ENCODE measurements at places on chromosomes 12 and 14.

DNA sequence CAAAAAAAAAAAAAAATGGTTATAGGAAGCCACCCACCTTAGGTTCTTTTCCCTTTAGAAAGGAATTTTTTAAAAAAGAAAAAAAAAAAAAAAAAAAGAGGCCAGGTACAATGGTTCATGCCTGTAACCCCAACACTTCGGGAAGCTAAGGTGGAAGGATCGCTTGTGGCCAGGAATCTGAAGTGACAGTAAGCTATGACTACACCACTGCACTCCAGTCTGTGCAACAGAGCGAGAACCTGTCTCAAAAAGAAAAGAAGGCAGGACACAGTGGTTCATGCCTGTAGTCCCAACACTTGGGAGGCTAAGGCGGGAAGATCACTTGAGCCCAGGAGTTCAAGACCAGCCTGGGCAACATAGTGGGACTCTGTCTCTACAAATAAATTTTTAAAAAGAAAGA lies 36.0 kb downstream of the SPTLC2 start:
- DNase-seq: no peak

GRCh38 chr14:91409928-91410718 lies 7.5 kb downstream of the CCDC88C start:
- no peak for DNase-seq

- DNase-seq: no peak
These were observed 25.9 kb upstream of the MAPKAPK5 start for GRCh38 chr12:111816065-111816615.

- peak; percentile 5 for DNase-seq
These were observed 557.3 kb upstream of the MIS18BP1 start for GRCh38 chr14:45810152-45810872.

- DNase-seq: no peak
These were observed 90.8 kb downstream of the LIN7A start for GRCh38 chr12:80846952-80847351.

GRCh38 chr14:101861464-101861863 lies 100.0 kb downstream of the PPP2R5C start:
- no peak for DNase-seq

DNA sequence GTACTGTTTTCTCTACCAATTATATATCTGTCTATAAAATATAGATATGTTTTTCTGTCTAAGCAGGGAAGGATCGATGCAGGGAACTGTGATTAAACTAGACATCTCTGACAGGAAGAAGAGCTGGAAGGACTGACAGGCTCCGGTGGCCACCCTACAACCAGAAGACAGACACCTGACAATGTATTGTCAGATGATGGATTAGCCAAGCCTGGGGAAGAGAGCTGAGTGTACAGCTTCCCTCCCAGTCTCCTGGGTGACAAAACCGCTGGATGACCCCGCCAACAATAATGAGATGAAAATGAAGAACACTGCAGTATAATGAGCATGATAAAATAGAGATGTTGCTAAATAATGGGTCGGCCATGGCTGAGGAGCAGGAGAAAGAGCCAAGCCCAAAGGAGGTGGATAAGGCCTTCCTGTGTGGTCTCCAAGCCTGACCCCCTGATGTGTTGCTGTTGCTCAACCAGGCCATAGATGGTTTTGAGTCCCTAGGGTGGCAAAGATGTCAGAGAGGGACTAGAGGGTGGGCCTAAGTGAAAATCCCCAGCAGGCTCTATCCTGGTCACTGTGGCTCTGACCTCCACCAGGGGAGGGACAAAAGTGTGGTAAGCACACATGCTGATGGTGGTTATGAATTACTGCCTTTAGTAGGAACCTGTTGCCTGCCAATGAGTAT lies 28.2 kb downstream of the DHRS2 start:
- DNase-seq: no peak

GRCh38 chr14:105029402-105029801 lies 8.5 kb upstream of the CDCA4 start:
- DNase-seq: no peak

DNA sequence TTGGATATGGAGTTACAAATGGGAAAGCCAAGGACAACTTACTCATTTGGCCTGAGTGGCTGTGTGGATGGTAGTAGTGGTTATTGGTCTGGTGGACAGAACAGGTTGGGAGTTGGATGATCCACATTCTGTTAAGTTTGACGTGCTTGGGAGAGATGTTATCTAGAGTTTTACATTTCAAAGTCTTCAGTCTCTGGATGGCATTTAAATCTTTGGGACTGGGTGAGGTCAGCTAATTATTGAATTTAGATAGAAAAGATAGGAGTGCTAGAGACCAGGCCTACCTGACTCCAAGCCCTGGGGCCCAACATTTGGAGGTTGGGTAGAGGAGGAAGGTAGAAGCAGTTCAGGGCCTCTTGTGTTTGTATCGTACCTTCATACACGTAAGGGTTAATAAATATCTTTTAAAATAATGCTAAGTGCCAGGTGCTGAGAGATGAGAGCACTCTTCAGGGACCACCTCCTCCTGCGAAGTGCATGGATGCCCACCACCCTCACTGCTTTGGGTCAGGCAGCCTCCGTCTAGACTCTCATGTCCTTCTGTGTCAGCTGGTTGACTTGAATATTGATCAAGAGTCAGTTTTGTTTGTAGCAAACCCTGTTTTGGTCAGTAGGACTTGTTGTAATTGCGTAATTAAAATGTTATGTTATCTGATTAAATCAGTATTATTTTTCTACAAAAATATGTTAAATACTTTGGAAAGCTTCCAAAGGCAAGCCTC lies 460.4 kb upstream of the RGS6 start:
- DNase-seq: no peak

DNA sequence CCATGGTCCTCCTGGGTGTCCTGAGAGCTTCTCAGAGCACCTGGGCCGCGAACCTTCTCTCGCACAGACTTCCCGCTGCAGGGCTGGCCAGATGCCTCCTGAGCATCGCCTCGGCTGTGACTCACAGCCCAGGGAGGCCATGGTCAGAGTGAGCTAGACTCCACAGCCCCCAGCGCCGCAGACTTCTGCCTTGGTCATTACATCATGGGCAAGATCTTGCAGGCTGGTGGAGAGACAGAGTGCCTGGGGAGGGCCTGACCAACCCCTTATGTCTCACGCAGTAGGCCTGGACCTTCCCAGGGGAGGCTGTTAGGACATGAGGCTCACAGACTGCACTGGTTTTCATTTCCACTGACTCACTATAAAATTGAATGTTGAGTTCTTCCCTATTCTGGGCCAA lies 41.8 kb downstream of the SMOC1 start:
- DNase-seq: no peak

DNA sequence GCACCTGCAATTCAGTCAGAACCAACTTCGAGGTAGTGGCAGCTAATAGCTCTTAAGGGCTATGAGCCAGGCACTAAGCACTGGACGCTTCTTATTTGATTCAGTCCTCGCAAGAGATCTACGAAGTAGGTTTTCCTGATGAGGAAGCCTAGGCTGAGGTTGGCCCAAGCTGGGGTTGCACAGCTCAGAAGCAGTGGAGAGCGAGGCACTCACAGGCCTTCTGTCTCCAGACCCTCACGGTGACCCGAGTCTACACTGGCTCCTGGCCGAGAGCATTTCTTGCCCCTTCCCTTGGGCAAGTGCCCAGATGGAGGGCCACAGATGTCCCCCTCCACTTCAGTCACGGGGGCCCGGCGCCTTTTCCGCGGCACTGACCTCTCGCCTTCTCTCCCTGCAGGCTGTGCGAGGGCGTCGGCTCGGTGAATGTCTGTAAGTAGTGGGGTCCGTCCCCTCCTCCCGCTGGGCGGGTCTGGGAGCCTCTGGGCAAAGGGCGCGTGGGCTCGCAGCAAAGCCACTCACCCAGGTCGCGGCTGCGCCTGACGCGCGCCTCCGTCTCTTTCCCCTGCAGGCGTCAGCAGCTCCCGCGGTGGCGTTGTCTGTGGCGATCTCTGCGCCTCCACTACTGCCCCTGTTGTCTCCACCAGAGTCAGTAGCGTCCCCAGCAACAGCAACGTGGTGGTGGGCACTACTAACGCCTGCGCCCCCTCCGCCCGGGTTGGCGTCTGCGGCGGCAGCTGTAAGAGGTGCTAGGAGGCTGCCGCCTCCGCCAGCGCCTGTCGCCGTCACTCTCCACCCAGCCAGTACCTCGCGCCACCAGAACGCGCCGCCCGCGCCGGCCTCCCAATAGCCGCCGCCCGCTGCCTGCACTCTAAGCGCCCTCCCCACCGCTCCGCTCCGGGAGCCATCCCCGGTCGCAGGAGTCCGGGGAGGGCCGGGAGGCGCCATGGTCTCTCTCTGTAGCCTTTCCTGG lies 13.1 kb downstream of the KRT83 start:
- no peak for DNase-seq

DNA sequence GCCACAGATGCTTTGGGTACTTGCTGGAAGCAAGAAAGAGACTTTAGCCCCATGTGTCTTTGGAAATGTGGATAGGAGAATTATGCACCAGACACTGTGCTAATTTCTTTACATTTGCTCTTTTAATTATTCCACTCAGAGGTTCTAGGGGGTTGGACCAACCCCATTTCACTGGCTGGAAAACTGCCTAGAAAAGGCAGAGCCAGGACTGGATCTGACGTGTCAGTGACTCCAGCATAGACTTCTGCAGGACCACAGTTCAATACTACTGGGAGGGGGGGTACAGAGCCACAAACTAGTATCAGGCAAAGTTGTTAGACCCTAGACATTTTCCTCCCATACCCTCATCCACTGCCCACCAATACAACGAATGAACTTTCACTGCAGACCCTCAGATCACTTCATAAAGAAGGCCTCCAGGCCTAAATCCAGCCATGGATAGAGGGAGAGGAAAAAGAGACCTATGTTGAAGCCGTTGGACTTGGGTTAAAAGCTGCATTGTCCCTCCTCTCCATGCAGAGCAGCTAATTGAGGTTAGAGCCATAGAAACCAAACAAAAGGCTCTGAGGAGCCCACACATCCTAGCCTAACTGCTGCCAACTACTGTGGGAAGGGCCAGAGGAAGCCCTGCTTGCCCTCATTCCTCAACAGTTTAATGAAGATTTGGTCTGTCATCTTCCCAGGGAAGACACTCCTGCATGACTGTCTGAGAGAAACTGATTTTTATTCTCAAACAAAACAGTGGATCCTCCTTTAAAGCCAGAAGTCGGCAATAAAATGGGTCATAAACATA lies 68.7 kb downstream of the STON2 start:
- DNase-seq: no peak

DNA sequence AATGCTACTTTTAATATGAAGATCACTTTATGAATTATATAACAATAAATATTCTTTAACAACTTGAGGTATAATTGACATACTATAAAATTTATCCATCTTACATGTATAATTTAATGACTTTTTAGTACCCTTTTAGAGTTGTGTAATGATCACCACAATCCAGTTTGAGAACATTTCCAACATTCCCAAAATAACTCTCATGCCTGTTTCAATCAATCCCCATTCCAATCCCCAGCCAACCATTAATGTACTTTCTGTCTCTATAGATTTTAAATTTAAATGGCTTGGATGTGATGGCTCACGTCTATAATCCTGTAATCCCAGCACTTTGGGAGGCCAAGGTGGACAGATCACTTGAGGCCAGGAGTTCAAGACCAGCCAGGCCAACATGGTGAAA lies 23.5 kb upstream of the FRMD6 start:
- DNase-seq: no peak

- DNase-seq: no peak
These were observed 8.7 kb downstream of the LRP1-AS start for GRCh38 chr12:57138526-57139272.

GRCh38 chr12:19223695-19224094 lies 94.2 kb downstream of the PLEKHA5 start:
- DNase-seq: no peak

GRCh38 chr14:32633224-32633859 lies 304.2 kb downstream of the AKAP6 start:
- DNase-seq: no peak

DNA sequence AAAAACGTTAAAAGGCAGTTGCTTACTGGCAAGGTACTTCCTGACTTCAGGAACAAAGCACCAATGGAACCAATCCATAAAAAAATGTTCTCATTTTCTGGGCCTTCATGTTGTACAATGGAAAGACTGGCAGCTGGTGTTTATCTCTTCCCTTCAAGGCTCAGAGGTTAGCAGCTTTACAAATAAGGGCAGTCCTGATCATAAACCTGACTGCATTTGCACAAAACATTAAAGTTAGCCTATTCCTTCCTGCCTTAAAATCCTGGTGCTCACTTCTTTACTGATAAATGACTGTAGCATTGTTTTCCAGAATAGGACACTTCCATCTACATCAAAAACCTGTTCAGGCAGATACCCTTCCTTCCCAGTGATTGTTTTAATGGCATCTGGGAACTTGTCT lies 19.2 kb downstream of the IL26 start:
- DNase-seq: no peak

DNA sequence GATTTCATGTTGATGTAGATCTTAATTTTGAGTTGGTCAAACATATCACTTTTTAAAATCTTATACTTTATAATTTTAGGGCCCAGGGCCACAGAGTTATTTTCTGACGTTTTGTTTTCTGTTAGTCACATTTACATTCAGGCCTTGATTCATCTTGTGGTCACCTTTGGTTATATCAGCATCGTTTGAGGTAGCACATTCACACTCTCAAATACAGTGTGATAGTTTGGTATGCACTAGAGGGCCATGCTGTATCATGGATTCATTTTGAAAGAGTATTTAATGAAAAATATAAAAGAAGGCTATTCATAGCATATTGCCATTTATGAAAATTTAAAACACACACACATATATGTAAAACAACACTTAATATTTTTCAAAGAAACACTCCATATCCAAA lies 274.6 kb downstream of the RAD51B start:
- DNase-seq: no peak

DNA sequence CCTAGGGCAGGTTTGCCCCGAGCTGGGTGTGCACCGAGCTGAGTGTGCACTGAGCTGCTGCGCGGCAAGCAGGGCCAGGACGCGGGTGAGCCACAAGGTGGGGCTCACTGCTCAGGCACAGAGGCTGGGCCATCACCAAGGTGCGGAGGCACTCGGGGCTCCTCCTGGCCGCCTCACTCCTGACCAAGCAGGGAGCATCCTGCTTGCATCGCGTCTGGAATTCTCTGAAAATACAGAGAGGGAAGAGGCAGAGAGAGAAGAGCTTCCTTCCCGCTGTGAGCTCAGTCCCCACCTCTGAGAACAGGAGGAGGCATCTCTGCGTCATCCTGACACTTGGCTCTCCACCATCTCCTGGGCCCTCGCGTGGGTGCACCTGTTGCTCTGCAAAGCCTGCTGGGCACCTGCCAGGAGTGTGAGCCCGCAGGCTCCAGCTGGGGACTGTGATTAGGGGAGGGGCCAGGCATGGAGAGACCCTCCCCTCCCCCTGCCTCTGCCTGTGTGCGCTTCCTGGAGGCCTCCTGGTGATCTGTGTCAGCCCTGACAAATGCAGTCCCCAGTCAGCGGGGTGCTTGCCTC lies 116.3 kb downstream of the GLT1D1 start:
- peak; percentile 76 for DNase-seq

- no peak for DNase-seq
These were observed 88.8 kb downstream of the CHGA start for GRCh38 chr14:93011650-93012325.

- DNase-seq: no peak
These were observed 90.4 kb upstream of the ATF7IP start for GRCh38 chr12:14275111-14275510.

- no peak for DNase-seq
These were observed 18.7 kb downstream of the RCOR1 start for GRCh38 chr14:102610968-102611811.

GRCh38 chr14:61547186-61548069 lies 147.9 kb upstream of the HIF1A start:
- no peak for DNase-seq
